ENCODE measurements at places on chromosomes 13 and 19.

DNA sequence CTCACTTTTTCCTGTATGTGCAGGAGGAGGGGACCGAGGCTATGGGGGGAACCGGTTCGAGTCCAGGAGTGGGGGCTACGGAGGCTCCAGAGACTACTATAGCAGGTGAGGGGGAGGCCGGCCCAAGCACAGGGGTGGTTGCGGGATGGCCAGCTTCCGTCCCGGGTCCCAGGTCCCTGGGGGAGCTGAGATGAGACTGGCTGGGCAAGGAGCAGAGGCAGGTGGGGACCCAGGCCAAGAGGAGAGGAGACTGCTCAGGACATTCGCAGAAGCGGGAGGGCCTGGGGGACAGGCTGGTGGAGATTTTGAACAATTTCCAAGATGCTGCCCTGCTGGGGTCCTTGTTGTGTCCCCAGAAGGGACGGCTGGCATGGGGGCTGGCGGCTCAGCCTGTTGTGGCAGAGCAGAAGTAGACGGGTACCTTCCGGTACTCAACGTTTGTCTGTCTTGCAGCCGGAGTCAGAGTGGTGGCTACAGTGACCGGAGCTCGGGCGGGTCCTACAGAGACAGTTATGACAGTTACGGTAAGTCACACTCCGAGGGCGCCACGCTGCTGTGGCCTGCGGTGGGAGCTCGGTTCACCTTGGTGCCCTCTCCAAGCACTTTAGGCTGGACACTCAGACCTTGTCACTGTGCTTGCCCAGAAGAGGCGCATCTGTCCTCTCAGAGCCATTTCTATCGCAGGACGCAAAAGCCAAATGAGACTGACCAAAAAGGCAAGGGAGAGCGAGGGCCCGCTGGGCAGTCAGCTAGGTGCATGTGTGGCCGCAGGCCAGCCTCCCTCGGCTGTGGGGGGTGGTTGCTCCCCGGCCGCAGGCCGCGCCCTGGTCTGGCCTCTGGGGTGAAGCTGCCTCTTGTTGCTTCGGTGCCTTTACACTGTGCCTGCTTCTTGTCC, 2.6 kb downstream of the CIRBP start:
- DNase-seq: peak; percentile 75

GRCh38 chr13:99983499-99984401, 2.2 kb downstream of the ZIC2 start:
- DNase-seq: no peak

- DNase-seq: no peak
These were observed 1.8 kb downstream of the SLITRK1 start for GRCh38 chr13:83880275-83881139.

DNA sequence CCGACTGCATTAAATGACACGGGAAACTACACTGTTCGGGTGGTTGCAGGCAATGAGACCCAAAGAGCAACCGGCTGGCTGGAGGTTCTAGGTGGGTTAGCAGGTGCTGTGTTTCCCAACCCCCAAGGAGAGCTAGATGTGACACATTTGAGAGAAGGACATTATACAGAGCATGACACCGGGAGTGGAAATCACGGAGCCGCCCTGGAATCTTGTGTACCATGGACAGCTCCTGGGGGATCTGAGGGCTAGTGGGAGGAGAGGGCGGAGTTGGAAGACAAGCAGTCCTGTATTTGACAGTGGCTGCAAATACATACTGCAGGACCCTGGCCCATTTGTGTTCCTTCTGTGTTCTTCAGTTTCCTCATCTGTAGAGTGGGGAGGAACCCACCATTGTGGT, 2.3 kb downstream of the CEACAM18 start:
- no peak for DNase-seq

GRCh38 chr19:19296953-19297689, 23.2 kb downstream of the SUGP1 start:
- DNase-seq: no peak
